ENCODE measurements at places on chromosomes 12 and 14.

- DNase-seq: no peak
Measured at GRCh38 chr12:24285448-24285847, 336.0 kb upstream of the SOX5 start.

DNA sequence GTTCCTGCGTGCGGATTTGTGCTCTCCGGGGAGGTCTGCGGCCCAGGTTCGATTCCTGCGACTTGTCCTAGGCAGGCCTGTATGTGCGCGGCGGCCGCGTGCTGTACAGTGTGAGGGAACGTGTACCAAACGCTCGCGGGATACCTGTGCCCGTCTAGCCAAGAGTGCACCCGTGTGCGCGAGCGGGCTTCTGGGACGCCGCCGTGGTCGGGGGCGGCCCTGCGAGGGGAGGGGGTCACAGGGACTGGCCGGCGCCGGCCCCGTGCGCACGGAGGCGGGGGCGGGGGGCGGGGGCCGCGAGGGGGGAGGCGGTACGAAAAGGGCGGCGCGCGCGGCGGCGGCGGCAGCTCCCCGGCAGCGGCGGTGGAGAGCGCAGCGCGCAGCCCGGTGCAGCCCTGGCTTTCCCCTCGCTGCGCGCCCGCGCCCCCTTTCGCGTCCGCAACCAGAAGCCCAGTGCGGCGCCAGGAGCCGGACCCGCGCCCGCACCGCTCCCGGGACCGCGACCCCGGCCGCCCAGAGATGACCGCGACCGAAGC is at the start of gene DLK1:
TSS of gene DLK1 (plus strand) at position 343 of the 536 bp plus-strand sequence. CDS start at position 520, 177 bp downstream.
- DNase-seq: no peak

DNA sequence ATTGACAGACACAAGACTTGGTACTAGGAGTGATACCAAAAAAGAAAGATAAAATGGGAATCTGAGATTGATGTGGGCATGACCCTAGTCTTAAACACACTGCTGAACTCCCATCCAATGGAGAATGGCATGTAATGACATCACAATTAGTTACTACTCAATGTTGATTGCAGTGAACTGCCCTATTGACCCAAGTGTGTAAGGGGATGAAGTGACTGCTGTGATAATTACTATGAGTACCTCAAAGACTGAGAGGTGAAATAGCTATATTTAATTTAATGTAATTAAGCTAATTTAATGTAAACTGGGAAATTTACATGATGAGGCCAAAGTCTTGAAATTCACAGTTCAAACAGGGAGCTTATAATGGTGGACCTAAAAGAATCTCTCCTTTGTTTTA is at the start of gene ADAM20:
TSS of gene ADAM20 (minus strand) at position 101 of the 400 bp plus-strand sequence. CDS start 10,247 bp downstream, outside the sequence.
- no peak for DNase-seq

DNA sequence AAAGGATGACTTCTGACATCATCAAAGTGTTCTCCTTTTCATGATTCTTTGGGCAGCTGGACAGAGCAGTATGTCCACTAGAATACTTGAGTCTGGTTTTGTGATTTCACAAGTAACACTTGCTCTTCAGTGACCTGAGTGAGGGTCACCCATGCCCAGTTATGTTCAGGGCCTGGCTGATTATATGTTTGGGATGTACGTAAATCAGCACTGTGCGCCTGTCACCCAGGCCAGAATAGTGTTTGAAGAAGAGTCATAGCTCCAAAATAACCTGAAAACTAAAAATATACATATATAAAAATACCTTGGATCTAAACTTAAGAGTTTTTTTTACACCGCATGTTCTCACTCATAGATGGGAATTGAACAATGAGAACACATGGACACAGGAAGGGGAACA is 3.8 kb downstream of the BICD1 start:
- DNase-seq: no peak

DNA sequence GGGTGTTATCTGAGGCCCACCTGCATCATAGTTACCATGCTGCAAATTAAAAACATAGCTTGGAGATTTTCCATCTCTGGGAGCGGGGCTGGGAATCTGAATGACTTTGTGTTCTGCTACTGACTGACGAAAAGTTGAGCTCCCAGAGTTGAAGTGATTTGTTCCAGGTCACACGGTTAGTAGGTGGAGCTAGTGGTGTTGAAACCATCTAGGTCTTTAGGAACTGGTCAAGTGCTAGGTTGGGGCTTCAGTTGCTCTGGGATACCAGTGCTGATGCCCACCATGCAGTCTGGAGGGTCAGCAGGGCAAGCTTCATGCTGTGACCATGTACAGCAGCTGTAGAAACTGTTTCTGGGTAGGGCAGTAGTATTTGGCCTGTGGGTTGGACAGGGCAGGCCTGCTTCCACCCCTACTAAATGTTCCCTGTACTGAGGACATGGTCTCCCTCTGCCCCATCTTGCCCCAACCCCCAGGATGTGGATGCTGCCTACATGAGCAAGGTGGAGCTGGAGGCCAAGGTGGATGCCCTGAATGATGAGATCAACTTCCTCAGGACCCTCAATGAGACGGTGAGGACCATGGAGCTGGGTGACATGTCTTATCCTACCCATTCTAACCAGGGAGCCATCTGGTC is 5.3 kb downstream of the KRT7 start:
- no peak for DNase-seq

DNA sequence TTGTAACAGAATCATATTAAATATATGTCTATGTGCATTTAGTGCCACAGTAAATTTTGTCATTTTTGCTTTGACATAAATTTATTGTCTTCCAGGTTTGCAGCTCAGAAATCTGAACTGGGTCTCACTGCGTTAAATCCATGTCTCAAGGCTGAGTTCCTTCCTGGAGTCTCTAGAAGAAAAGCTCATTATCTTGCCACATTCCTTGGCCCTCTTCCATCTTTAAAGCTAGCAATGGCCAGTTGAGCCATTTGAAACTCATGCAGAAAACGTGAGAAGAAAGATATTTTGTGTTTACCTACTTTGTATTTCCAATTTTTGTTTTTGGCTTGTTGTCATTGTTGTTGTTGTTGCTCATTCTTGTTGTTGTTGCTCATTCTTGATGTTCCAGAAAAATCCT is 10.7 kb downstream of the PRH1 start:
- no peak for DNase-seq

GRCh38 chr12:99695050-99695449 is 47.5 kb downstream of the GARIN6 start:
- DNase-seq: no peak

DNA sequence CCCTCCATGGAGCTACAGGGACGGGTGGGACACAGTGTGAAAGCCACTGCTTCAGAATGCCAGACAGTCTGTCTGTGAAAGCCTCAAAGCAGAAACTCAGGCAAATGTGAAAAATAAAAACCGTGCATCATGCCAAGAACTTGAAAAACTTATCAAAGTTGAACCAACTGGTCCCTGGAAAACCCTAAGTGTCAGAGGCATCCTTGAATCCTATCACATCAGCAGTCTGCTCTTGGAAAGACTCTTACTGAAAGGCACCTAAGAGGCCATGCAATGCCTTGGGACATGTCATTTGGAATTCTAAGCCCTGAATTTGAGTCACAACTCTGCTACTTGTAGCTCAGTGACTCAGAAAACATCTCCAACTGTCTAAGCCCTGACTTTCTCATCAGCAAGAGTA is 62.4 kb upstream of the GRIN2B start:
- no peak for DNase-seq

- no peak for DNase-seq
Measured at GRCh38 chr12:116590561-116590960, 31.4 kb downstream of the MAP1LC3B2 start.

- no peak for DNase-seq
Measured at GRCh38 chr14:75283162-75283832, 4.7 kb downstream of the FOS start.

DNA sequence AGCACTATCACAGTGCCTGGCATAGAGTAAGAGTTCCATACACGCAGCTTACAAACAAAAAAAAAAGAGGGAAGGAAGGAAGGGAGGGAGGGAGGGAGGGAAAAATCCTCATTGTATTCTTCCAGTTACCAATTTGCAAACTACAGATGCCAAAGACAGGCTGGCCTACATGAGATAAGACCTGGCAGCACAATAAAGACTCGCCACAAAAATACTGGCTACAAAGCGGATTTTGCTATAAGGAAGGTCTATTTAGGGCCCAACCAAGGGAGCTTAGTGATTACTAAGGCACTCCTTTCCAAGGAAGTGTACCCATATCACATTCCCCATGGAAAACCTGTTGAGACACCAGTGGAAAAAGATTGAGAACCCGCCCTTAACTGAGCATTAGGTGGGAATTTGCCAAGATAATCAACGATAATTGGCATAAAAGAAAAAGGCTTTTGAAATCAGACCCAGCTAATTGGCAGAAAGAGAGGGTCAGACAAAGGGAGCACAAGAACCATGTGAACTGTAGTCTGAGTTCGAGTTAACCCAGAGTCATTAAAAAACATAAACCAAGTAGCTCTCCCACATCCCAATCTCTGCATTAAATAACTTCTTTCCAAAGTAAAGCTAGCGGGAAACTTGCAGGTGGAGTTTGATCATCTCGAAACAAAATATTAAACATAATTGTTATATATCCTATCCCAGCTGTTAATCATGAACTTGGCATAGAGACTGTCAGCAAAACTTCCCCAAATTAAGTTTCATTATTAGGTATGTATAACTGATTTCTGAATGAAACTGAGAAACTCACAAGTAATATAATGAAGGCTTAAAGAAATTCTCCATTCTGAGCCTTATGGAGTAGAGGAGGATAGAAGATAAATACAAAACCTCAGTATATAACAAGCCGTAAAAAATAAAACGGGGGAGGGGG is 50.1 kb downstream of the PHLDA1 start:
- no peak for DNase-seq
